Dermis blood vessel endothelial cell (primary cell): ENCODE measurements at places on chromosomes 6 and 20. TPM values are rescaled to one million over a fixed set of nuclear protein-coding genes. Genes with fewer than 3 reads are reported as not detected.

The IBTK gene
- total RNA-seq, result 42.2 and 47.0 TPM in 2 replicates

The TMC2 gene
- total RNA-seq, result not detected in 2 replicates

The ZNF341 gene
- 1.9 and 2.4 TPM in 2 replicates for total RNA-seq

The SUPT3H gene
- total RNA-seq, result 5.4 and 6.5 TPM in 2 replicates

The BMP6 gene
- total RNA-seq, result 234 TPM in 2 replicates

The PREP gene
- 20.3 and 34.7 TPM in 2 replicates for total RNA-seq

The PLG gene
- total RNA-seq, result not detected in 2 replicates

The CRIP3 gene
- 0.34 TPM in 1 of 2 replicates, not detected in the other for total RNA-seq

The NMBR gene
- not detected in 2 replicates for total RNA-seq

The CBLN4 gene
- total RNA-seq, result not detected in 2 replicates

The PXMP4 gene
- 4.3 and 5.0 TPM in 2 replicates for total RNA-seq

The BNIP5 gene
- total RNA-seq, result not detected in 2 replicates

The NUDT3 gene
- total RNA-seq, result 24.3 and 33.9 TPM in 2 replicates

The CAGE1 gene
- under 0.01 TPM in 1 of 2 replicates, not detected in the other for total RNA-seq

The BCAS1 gene
- not detected in 2 replicates for total RNA-seq

The CLVS2 gene
- not detected in 2 replicates for total RNA-seq

The CST4 gene
- total RNA-seq, result not detected in 2 replicates

The TPD52L1 gene
- total RNA-seq, result 10.7 and 10.8 TPM in 2 replicates

The PSORS1C2 gene
- not detected in 2 replicates for total RNA-seq

The OVOL2 gene
- total RNA-seq, result not detected in 2 replicates

The LAMP5 gene
- 0.34 and 0.84 TPM in 2 replicates for total RNA-seq

The BANF2 gene
- not detected in 2 replicates for total RNA-seq

The OXT gene
- total RNA-seq, result not detected in 2 replicates

The ESR1 gene
- total RNA-seq, result not detected in 2 replicates

The HLA-DQB1 gene
- total RNA-seq, result not detected in 2 replicates

The LY6G6F gene
- not detected in 2 replicates for total RNA-seq

The POU3F2 gene
- total RNA-seq, result not detected in 2 replicates

The LAMA4 gene
- total RNA-seq, result 661 and 842 TPM in 2 replicates

The NKX2-4 gene
- total RNA-seq, result not detected in 2 replicates

The SIRPB1 gene
- 0.17 and 4.0 TPM in 2 replicates for total RNA-seq

The TTBK1 gene
- 0.05 TPM in 1 of 2 replicates, not detected in the other for total RNA-seq

The MLN gene
- not detected in 2 replicates for total RNA-seq

The SLC35D3 gene
- total RNA-seq, result not detected in 2 replicates

The ARMH2 gene
- total RNA-seq, result not detected in 2 replicates

The POU5F1 gene
- 0.68 TPM in 1 of 2 replicates, not detected in the other for total RNA-seq

The NRSN1 gene
- total RNA-seq, result not detected in 2 replicates

The SOX18 gene
- total RNA-seq, result 82.5 and 123 TPM in 2 replicates

The EBF4 gene
- 1.0 and 2.4 TPM in 2 replicates for total RNA-seq

The MDN1 gene
- 28.2 and 35.8 TPM in 2 replicates for total RNA-seq

The GFRA4 gene
- not detected in 2 replicates for total RNA-seq

The COL11A2 gene
- total RNA-seq, result 0.28 and 0.34 TPM in 2 replicates

The DEFB124 gene
- total RNA-seq, result not detected in 2 replicates

The MAK gene
- under 0.01 and 0.09 TPM in 2 replicates for total RNA-seq

The SLC32A1 gene
- 0.05 TPM in 1 of 2 replicates, not detected in the other for total RNA-seq

The PCIF1 gene
- 13.3 and 16.2 TPM in 2 replicates for total RNA-seq

The SRSF12 gene
- under 0.01 and 0.09 TPM in 2 replicates for total RNA-seq

The TDRD6 gene
- total RNA-seq, result 0.05 and 0.17 TPM in 2 replicates

The BPI gene
- not detected in 2 replicates for total RNA-seq
